ENCODE measurements at places on chromosomes 12 and 14.

GRCh38 chr12:7079826-7080125 is 12.5 kb downstream of the C1R start:
- no peak for DNase-seq

GRCh38 chr14:68564191-68564825 is 228.6 kb downstream of the ZFP36L1 start:
- no peak for DNase-seq

DNA sequence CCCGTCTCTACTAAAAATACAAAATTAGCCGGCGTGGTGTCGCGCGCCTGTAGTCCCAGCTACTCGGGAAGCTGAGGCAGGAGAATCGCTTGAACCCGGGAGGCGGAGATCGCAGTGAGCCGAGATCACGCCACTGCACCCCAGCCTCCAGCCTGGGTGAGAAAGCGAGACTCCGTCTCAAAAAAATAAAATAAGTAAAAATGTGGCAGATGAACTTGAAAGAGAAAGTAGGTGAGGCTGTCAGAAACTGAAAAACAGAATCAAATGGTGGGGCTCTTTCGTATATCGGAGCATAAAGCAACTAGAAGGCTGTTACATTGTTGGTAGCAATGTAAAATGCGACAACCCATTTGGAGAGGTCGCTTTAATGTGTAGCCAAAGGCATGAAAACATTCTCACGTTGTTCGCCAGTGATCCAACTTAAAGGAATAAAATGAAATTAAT is 767 bp upstream of the CCNT1 start:
- DNase-seq, result peak; percentile 34

GRCh38 chr12:57829025-57829777 is 10.7 kb upstream of the AVIL start:
- DNase-seq, result peak; percentile 31

GRCh38 chr12:120687578-120688289 is 785 bp downstream of the MLEC start:
- DNase-seq, result peak; percentile 49

Measured in suppressor macrophage treated with lipopolysaccharide for 4 hours (primary cell).